B cell (primary cell): ENCODE measurements at places on chromosomes 6 and 20. TPM values are rescaled to one million over a fixed set of nuclear protein-coding genes. Genes with fewer than 3 reads are reported as not detected.

Gene BCAS4
- total RNA-seq: 88.2 and 91.0 TPM in 2 replicates

Gene TOX2
- 4.1 and 6.3 TPM in 2 replicates for total RNA-seq

Gene OR2B6
- total RNA-seq: not detected in 2 replicates

Gene TFAP2B
- not detected in 2 replicates for total RNA-seq

Gene CCN2
- 0.81 and 1.0 TPM in 2 replicates for total RNA-seq

Gene ASIP
- total RNA-seq: not detected in 2 replicates

DNA sequence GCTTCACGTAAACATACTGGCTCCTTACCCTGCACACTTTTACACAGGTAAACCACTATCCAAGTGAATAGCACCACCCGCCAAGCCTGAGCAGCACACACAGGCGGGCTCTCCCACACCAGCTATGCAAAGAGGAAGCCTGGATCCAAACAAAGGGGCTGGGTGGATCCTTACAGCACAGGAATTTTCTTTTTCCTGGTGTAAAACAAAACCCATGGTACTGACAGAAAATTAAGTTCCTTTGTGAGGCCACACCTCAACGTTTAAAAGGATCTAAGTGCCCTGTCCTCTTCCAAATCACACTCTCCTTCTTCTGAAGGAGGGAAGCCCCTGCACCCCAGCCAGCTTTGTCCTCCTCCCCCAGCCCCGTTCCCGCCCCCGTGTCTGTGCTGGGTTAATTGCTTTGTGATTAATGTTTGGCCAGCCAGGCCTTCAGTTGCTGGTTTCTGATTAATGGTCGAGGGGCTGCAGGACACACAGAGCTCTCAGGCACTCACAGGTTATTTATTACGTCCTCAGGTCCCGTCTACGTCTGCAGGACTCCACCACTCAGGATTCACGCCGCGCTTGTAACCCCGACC, 6.1 kb downstream of the DACT2 start:
- no peak for DNase-seq

DNA sequence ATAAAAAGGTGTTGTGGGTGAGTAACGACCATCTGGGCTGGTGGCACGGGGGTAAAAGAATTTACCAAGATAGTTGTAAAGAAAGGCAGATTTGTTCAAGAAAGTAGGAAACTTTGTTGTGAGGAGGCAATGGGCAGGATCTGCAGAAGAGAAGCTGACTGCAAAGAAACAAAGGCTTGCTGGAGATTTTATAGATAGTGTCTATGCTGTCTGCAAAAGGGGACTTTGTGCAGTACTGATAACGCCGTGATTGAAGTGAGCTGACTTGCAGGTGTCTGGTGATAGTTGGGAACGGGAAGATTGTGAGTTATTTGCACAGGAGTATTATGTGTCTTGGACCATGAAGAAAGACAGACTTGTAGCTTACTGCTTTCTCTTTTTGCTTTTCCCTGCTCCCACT, 36.8 kb upstream of the GSTA3 start:
- DNase-seq: no peak

DNA sequence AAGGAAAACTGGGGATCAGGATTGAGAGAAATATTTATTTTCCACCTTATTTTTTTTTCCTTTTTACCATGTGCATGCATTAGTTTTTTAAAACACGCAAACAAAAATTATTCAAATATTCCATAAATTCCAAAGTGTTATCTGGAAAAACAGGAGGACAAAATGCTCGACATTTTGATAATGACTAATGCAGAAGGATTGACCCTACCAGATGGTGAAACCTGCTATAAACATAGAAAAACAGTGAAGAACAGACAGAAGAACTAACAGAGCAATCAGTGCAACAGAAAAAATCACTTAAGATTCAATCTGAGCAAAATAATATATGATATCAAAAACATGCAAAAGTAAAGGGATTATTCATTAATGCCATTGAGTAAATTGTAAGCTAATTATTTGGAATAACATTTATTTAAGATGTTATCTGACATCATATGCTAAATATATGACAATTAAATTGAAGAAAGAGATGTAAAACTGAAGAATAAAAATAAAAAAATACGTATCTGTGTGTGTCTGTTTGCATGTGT, 218.4 kb downstream of the LMBRD1 start:
- DNase-seq: no peak

DNA sequence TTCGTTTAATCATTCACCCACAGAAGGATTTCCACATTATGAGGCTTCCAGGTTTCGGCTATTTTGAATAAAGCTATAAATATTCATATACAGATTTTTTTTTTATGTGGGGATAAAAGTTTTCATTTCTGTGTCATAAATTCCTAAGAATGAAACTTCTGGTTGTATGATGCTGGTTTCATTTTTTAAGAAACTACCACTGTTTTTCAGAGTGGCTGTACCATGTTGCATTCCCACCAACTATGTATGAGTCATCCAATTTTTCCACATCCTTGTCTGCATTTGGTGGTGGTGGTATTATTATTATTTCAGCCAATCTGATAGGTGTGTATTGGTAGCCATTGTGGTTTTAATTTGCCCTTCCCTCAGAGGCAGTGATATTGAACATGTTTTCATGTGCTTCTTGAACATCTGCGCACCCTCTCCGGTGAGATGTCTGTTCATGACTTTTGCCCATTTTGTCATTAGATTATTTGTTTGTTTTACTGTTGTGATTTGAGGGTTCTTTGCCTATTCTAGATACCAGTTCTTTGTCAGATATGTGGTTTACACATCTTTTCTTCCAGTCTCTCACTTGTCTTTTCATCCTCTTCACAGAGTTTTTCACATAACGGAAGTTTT, 75.5 kb downstream of the DOK5 start:
- DNase-seq: no peak

DNA sequence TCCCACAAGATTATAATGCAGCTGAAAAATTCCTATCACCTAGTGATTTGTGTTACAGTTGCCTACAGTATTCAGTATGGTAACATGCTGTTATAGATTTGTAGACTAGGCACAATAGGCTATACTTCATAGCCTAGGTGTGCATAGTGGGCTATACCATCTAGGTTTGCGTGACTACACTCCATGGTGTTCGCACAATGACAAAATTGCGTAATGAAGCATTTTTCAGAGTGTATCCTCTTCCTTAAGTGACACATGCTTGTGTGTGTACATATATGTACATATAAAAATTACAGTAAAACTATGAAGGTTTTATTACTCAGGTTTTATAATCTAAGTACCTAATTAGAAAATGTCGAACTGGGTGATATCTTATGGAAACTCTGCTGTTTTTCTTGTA, 133.0 kb downstream of the FARS2 start:
- no peak for DNase-seq

- no peak for DNase-seq
These were observed 20.9 kb downstream of the DEF6 start for GRCh38 chr6:35318196-35319171.

- no peak for DNase-seq
These were observed 667.3 kb upstream of the CITED2 start for GRCh38 chr6:140041571-140042332.

DNA sequence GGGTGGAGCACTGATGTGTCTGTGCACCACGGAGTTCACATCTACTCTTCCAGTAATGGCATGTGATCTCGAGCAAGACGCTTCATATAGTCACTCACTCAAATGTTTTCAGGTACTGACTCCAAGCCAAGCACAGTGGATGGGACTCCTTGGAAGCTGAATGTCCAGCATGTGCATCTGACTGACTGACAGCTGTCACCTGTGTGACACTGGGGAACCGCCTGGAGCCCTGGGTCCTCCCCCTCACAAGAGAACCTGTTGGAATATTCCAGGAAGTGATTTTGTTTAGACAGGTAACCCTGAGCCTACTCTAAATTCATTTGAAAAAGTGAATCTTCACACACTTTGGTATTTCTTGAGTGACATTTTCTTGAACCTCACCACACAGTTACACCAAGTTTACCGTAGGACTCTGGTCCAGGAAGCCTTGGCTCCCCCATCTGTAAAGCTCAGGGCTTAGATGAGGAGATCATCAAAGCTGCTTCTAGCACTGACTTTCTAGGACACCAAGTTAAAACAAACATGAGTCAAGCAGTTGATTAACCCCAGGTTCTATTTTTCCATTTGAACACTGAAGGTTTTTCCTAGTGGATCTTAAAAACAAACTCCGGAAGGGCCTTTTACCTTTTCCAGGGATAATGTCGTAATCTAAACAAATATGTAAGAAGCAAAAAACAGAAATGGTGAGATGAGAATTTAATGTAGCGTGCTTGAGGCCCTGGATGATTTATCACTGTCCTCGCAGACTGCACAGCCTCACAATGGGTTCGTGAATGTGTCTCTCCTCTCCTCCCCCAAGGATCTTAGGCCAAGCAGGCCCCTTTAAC, 50.1 kb downstream of the EDN3 start:
- no peak for DNase-seq

DNA sequence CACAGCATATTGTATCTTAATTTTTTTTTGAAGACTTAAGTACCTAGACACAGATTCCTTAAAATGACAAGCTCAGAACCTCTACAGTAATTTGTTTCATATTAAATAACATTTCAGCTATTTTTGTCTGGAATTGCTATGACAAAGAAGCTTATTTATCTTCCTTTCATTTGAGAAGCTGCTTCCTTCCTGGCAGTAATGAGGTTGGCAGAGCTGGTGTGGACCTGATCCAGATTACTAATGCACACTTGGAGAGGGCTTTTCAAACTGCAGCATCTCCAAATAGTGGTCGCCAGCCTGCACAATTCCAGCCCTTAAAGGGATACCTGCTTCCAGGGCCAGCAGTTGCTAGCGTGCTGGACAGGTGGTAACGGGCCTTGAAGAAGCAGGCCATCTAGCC, 12.1 kb downstream of the PTCHD4 start:
- no peak for DNase-seq
